ENCODE measurements at places on chromosomes 5 and 9. TPM values are rescaled to one million over a fixed set of nuclear protein-coding genes. Genes with fewer than 3 reads are reported as not detected.

Gene ARL14EPL
- not detected for total RNA-seq

Gene CLPTM1L
- 314 TPM for total RNA-seq

DNA sequence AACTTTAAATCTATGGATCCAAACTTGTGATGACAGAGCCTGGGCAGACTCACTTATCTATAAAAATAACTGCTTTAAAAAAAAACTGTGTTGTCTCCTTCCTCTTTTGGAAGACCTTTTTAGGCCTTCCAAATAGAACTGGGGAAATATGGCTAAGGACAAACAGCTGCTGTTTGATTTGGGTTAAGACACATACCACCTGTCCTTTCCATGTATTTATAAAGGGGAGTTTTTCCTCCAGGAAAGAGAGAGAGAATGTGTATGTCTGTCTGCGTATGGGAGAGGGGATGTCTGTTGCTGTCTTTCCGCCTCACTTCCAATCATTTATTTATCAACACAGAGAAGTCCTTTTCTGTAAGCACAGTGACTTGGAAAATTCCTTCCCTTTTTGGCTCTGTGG is 2.8 kb downstream of the ARHGEF37 start:
- no peak for DNase-seq

Gene CER1
- not detected for total RNA-seq

DNA sequence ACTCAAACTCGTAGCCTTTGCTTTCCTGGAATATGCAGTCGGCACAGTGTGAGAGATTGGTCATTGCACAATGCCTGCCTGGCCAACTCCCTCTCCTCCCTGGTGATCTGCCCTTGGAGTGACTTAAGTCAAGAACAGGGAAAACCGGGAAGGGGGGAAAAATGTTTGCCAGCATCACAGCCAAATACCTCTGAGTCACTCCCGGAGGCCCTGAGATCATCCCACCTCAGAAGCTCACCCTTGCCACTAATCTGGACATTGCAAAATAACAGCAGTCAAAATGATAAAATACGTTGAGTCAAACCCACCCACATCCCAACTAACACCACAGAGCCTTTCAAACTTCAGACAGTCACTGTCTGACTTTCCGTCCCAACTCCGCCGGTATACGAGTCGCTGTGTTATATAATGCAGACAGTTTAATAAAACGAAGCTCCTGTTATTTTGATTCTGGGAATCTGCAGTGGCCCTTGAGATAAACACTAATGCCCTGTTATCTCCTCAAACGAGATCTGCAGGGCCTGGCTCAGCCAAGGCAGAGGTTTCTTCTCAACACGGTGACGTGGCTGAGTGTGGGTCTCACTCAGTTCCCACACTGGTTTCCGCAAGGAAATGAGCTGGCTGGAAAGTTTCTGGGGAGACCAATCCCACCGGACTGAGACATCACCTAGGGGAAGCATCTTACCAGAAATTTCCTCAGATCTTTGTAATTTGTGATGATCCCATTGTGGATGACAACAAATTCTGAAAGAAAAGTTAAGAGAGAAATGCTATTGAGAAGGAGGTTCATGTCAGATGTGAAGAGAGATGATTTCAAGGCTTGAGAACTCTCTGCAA is 22.1 kb downstream of the GFPT2 start:
- DNase-seq, result peak; percentile 89

Gene CERCAM
- 12.4 TPM for total RNA-seq

DNA sequence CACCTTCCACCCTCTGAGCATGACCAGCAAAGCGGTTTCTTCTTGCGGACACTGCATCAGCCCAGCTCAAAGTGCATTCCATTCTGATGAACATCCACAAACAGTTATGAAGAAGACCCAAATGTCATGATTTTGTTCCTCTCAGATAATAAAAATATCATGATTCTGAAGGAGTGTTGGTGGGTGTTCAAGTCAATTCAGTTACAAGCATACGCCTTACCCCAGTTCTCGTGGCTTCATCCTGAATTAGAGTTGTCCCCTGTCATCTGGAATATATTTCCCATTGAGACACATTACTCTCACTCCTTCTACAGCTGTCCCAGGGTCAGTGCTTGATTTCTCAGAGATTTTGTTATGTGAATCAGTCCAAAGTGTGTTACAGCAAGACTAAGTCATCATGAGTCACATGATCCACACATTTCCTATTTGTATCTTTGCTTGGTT is 325.4 kb downstream of the RFX3 start:
- peak; percentile 48 for DNase-seq

GRCh38 chr5:107885601-107886000 is 214.9 kb upstream of the EFNA5 start:
- DNase-seq, result no peak

DNA sequence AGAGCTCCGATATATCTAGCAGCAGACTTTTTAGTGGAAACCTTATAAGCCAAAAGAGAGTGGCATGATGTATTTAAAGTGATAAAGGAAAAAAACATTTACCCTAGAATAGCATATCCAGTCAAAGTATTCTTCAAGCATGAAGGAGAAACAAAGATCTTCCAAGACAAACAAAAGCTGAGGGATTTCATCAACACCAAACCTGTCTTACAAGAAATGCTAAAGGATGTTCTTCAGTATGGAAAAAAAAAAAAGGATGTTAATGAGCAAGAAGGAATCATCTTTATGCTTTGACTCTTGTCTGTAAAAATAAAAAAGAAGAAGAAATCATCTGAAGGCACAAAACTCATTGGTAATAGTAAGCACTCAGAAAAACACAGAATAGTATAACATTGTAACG is 338.2 kb downstream of the TLE1 start:
- peak; percentile 19 for DNase-seq

- peak; percentile 76 for DNase-seq
Measured at GRCh38 chr9:33101104-33101951, 24.9 kb upstream of the SMU1 start.

- peak; percentile 73 for DNase-seq
Measured at GRCh38 chr5:40603378-40603777, 76.3 kb upstream of the PTGER4 start.

DNA sequence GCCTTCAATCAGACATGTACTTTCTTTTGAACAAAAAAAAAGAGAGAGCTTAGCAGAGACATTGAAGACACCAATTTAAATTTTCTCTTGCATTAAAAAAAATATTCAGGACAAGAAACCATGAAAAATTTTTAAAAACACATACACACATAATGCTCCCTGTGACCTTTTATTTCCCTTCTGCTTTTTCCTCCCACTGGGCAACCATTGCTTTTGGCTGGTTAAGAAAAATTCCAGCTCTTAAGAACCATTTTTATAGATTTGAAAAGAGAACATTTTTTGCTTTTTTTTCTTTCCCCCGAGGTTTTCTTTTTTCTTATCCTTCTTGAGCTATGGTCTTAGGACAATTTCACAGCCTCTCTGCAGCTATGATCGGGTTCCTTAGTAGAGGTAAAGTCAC is 6.1 kb upstream of the HMHB1 start:
- DNase-seq, result no peak

DNA sequence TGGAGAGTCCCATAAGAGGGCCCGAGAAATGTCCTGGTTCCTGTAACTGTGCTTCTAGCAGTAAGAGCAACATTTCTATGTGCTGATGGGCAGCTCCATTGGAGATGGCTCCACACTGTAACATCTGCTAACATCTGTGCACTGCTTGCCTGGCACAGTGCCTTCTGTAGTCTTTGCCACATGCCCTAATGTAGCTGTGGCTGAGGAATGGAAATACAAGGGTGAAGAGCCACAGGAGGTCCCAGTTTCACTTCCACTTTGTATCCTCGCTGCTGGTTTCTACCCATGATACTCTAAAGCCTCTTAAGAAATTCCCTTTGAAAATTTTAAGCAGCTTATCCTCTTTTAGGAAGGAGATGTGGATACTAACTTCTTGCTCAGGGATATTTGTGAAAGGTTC is 97.4 kb downstream of the HOMER1 start:
- no peak for DNase-seq

DNA sequence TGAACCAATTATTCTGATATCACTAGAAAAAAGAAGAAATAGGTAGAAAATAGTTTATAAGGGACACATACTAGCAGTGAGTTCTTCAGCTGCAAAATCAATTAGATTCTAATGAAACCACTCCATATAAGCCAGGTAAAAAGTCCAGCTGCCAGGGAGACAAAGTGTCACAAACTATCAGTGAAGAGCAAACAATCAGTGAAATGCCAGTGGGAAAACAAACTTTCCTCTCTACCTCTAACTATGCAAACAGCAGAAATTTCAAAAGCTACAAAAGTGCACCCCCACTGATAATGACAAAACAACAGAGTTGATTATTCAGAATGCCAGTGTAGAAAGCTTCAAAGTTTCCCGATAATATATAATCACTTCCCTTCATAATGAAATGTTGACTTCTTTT is 637.2 kb upstream of the ITGA1 start:
- DNase-seq, result no peak

GRCh38 chr9:105475302-105475701 is 27.5 kb downstream of the FSD1L start:
- DNase-seq, result peak; percentile 34

Data from bronchial epithelial cell (primary cell).